ENCODE measurements at places on chromosomes 1 and 21. TPM values are rescaled to one million over a fixed set of nuclear protein-coding genes. Genes with fewer than 3 reads are reported as not detected.
A peak's percentile ranks its signal among the peaks of the same experiment; 100 is the strongest.

GRCh38 chr1:224447251-224447650 lies 12.7 kb upstream of the WDR26 start:
- H3K27me3 ChIP-seq: no peaks in the 10 kb centered on the region
- H3K4me1 ChIP-seq: no peaks in the 10 kb centered on the region
- no peak for DNase-seq
- no peak overlapping the region for H3K4me3 ChIP-seq
- 0 out of 2 replicates have a peak, but pooled peaks cover 2% of the 10 kb centered on the region for H3K36me3 ChIP-seq
- no peak overlapping the region for H3K27ac ChIP-seq

GRCh38 chr1:77283701-77284425 lies 2.0 kb downstream of the AK5 start:
- DNase-seq: no peak
- H3K4me1 ChIP-seq: peaks cover 3% of the 10 kb centered on the region
- H3K27me3 ChIP-seq: no peaks in the 10 kb centered on the region
- no peak overlapping the region for H3K27ac ChIP-seq
- H3K4me3 ChIP-seq: no peak overlapping the region

DNA sequence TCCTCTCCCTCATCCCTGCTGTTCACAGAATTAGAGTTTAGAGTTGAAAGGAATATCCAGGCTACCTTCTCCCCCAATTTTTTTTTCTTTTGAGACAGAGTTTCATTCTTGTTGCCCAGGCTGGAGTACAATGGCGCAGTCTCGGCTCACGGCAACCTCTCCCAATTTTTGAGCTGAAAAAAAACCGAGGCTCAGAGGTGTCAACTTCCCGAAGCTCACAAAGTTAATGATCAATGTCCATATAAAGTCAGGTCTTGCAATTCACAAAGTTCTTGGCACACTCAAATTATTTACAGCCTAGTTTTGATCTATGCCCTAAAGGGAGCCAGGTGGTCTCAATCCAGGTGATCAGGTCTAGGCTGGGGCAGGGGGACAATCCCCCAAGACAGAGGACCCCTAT lies 797 bp upstream of the LEFTY1 start:
- H3K27me3 ChIP-seq: no peaks in the 10 kb centered on the region
- H3K4me1 ChIP-seq: no peaks in the 10 kb centered on the region
- DNase-seq: no peak
- H3K36me3 ChIP-seq: no peaks in the 10 kb centered on the region
- no peak overlapping the region for H3K4me3 ChIP-seq

GRCh38 chr1:47870946-47871676 lies 126.1 kb downstream of the TRABD2B start:
- no peaks in the 10 kb centered on the region for H3K27me3 ChIP-seq
- peaks cover 10% of the 10 kb centered on the region for H3K4me1 ChIP-seq
- H3K27ac ChIP-seq: no peak overlapping the region
- DNase-seq: no peak

DNA sequence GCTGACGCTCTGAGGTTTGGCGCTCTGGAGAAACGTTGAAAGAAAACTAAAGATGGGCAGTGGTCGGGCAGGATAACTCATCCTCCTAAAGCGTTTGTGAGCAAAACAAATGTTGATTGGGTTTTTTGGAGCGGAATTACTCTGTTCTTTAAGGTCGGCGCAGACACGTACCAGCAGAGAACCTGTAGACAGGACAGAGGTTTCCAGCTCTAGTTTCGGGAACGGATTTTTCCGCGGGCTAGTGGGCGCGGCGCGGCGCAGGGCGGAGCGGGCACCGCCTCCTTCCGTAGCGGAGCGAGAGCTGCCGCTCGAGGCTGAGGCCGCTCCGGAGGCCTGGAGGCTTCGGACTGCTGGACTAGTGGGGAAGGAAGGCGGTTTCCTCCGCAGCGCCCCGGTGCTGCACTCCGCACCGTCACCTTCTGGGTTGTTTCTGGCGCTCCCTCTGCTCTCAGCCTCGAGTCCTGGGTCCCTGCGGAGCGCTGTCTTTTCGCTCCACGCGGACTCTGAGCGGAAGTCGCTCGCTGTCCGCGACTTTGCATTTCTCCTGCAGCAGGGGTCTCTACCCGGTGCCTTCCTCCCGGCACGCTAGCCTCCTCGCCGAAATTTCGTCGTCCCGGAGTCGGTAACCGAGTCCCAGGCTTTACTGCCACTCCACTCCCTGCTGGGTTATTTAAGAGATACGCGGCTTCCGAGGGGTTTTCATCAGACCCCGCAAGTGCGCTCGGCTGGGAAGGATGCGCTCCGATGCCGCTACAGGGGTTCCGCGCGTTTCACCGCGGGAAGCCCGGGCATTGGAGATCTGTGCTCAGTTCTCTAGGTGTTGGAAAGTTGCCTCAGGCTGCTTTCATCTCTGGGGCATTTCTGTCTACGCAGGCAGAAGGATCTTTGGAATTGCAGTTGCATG lies 7.0 kb downstream of the FOXD2 start:
- DNase-seq: peak; percentile 52
- no peaks in the 10 kb centered on the region for H3K27me3 ChIP-seq
- H3K4me3 ChIP-seq: peak overlapping the region; percentile 62

- no peak for DNase-seq
- no peak overlapping the region for H3K4me3 ChIP-seq
- H3K4me1 ChIP-seq: no peaks in the 10 kb centered on the region
- H3K36me3 ChIP-seq: no peaks in the 10 kb centered on the region
Measured at GRCh38 chr21:40610345-40610744, 236.6 kb downstream of the DSCAM start.

GRCh38 chr1:225897595-225898514 lies 8.9 kb upstream of the LEFTY1 start:
- no peaks in the 10 kb centered on the region for H3K4me1 ChIP-seq
- no peaks in the 10 kb centered on the region for H3K27me3 ChIP-seq
- no peak overlapping the region for H3K4me3 ChIP-seq
- no peak for DNase-seq

DNA sequence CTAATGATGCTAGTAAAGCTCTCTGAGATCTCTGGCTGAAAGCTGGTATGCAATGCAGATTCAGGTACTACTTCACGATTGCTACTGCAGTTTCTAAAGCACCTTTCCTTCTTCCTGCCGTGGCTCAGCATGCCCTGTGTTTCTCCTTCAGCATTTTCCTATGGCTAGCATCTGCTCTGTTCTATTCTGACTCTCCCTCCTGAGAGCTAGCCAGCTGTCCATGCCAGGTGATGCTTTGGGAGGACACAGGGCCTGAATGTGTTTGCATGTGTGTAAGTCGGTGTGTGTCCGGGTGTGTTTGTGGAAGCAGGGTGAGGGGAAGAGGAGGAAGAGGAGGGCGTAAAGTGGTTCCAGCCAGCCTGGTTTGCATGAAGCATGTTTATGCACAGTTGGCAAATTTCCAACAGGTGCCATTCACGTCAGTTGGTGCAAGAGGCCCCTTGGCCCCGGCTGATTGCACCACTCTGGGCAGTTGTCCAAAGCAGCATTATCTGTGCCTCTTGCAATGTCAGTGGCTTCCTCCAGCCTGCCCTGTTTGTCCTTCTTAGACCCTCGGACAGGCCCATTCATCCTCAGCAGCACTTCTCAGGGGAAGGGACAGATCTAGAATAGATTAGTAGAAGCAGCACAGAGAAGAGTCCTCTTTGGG lies 433.3 kb downstream of the DISC1 start:
- no peak overlapping the region for H3K27ac ChIP-seq
- no peak for DNase-seq
- no peaks in the 10 kb centered on the region for H3K4me1 ChIP-seq
- no peaks in the 10 kb centered on the region for H3K36me3 ChIP-seq

DNA sequence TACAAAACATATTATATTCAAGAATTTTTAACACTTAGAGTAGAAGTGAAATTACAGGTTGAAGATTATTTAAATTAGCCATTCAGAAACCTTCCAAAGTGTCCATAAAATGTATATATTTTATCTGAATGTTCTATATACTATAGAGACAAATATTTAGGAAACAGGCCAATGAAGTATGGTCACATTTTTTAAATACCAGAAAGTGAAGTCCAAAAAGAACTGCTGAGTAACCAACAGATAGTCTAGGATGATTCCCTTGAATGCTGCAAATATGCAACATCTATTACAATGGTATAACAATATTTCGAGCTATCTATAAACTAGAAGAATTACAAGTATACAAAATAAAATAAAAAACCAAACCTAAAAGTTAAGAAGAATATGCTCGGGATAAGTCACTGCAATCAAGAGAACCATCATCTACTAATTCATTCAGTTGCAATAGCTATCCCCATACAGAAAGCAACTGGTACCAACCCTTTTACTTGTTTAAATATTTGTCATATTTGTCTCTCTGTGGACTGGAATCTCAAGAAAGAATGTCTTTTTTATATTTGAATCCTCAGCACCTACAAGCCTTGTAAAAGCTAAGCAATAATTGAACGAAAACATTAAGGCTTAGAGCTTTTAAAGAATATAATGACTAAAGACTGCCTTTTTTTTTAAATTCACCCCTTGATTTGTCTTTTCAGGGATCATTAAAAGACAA lies 8.1 kb downstream of the ODF2L start:
- H3K27me3 ChIP-seq: no peaks in the 10 kb centered on the region
- no peaks in the 10 kb centered on the region for H3K36me3 ChIP-seq
- no peaks in the 10 kb centered on the region for H3K4me1 ChIP-seq
- H3K27ac ChIP-seq: no peak overlapping the region
- no peak for DNase-seq

DNA sequence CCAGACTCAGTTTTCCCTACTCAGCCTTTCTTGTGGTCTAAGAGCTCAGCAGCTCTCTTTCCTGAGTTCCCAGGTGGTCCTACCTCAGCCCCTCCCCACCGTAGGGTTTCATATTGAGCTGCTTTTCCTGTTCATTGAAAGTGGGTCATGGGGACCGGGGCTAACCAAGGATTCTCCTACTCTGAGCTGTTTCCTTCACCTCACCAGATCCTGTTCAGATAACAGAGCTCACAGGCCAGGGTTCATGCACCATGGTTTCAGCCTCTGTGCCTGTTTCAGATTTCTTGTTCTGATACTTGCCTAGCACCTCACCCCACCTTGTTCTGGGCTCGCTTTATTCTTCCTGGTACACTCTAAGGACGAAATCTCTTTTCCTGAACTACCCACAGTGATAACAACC lies 8.5 kb downstream of the UBQLN4 start:
- no peak overlapping the region for H3K4me3 ChIP-seq
- no peaks in the 10 kb centered on the region for H3K27me3 ChIP-seq
- no peak for DNase-seq
- peaks cover 32% of the 10 kb centered on the region for H3K36me3 ChIP-seq

- DNase-seq: no peak
- H3K27me3 ChIP-seq: no peaks in the 10 kb centered on the region
- no peak overlapping the region for H3K4me3 ChIP-seq
Measured at GRCh38 chr1:85144351-85144750, 56.5 kb downstream of the SYDE2 start.

DNA sequence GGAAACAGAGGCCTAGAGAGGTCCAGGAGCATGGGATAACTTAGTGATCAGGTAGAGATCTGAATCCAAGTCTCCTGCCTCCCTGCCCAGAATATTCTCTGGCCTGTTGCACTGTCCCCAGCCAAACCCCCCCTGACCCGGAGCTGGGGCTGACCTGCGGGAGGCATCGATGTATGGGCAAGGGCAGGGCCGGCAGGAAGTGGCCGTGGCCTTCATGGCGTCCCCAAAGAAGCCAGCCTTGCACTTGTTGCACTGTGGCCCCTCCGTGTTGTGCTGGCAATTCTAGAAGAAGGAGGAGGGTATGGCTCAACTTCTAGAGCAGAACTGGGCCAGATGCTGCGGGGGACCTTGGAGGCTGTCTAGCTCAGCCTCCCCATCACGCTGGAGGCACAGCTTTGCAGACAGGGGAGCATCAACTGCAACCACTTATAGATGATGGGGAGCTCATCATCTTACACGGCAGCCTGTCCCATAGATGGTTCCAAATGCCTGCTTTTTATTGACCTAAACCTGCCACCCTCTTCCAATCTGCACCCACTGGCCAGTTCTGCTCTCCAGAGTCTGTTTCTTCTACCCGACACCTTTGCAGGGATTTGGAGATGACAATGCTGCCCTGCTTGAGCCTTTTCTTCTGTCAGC lies 58.2 kb downstream of the HSPG2 start:
- H3K27me3 ChIP-seq: no peaks in the 10 kb centered on the region
- DNase-seq: no peak
- H3K4me1 ChIP-seq: no peaks in the 10 kb centered on the region

DNA sequence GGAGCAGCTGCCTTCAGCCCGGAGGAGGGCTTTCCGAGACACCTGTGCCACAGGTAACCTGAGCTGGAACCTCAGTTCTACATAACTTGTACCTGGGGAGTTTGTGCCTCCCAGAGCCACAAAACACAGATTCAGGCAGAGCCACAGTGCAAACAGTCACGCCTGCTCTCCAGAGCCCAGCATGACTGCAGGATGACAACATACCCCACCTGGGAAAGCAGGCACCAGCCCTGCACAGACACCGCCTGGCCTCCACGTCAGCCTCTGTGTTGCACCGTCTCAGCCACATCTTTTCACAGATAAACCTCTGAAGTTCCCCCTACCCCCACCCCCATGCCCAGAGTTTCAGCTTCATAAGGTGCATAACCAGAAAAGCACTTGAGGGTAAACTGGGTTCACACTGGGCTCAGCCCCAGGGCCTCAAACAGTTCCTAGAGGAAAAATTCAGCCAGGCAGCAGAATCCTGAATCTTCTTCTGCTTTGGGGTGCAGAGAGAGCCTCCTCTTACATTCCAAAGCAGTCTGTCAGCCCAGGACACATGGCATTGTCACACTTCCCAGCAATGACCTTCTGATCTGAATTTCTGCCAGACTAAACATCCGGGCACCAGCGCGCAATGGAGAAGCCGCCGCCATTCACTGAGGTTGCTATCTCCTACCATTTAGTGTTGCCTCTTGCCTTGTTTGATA lies 229.5 kb downstream of the TOMM20 start:
- H3K27ac ChIP-seq: no peak overlapping the region
- H3K4me3 ChIP-seq: no peak overlapping the region
- DNase-seq: no peak
- H3K27me3 ChIP-seq: no peaks in the 10 kb centered on the region

- H3K27ac ChIP-seq: no peak overlapping the region
- no peak overlapping the region for H3K4me3 ChIP-seq
- DNase-seq: no peak
- H3K27me3 ChIP-seq: no peaks in the 10 kb centered on the region
- H3K4me1 ChIP-seq: no peaks in the 10 kb centered on the region
Measured at GRCh38 chr1:33738976-33739375, 124.9 kb upstream of the HMGB4 start.

Gene FALEC
- total RNA-seq: not detected

Gene SON
- 121 TPM for total RNA-seq

Gene RGL1
- 1.0 TPM for total RNA-seq

Gene AURKAIP1
- total RNA-seq: 49.1 TPM

Gene ZNF695
- total RNA-seq: 0.63 TPM

Gene RFX5
- total RNA-seq: 101 TPM
